Mesothelial cell of epicardium (in vitro differentiated cells): ENCODE measurements at places on chromosomes 4 and X. TPM values are rescaled to one million over a fixed set of nuclear protein-coding genes. Genes with fewer than 3 reads are reported as not detected.

NXF2B gene
- not detected in 3 replicates for total RNA-seq

GSPT2 gene
- 14.9 to 15.9 TPM (median 15.6 TPM) in 3 replicates for total RNA-seq

RCHY1 gene
- 40.5 to 44.6 TPM (median 42.9 TPM) in 3 replicates for total RNA-seq

KIAA1210 gene
- 0.50 to 0.82 TPM (median 0.56 TPM) in 3 replicates for total RNA-seq

PDCL2 gene
- not detected in 3 replicates for total RNA-seq

ARX gene
- total RNA-seq = not detected in 3 replicates

AFP gene
- total RNA-seq = 0.25 to 4.3 TPM (median 0.31 TPM) in 3 replicates

DNA sequence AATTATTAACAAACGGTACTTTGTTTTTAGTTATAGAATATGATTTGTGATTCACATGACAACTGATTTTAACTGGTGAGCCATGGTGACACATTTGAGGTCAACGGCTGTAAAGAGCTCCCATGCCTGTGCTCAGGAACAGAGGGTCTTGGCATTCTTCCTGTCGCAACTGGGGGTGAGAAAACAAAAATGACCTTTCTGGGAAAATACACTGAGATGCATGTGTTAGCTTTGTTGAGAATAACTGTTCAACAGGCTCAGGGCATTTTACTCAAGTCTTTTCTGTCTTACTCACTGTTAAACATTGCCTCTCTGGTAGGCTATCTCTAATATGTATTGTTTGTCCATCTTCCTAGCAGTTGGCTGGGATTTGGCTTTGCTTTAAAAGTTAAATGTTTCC lies 57.1 kb upstream of the HPGD start:
- no peak for DNase-seq

DNA sequence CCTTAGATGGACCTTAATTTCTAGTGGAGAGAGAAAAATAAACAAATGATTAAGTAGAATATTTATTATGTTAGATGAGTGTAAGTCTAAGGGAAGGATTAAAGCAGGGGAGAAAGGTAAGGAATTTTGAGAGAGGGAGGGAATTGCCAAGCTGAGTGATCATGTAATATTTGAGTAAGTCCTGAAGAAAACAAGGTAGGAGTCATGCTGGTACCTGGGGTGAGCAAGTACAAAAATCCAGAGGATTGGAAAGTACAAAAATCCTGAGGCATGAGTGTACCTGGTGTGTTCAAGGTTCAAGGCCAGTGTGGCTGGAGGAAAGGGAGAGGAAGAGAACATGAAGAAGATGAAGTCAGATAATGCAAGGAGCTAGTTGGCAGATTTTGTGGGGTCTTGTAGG lies 87.2 kb upstream of the MYOZ2 start:
- no peak for DNase-seq

GRCh38 chr4:150769248-150769647 lies 187.3 kb downstream of the MAB21L2 start:
- DNase-seq = no peak

GRCh38 chrX:40030205-40030604 lies 67.6 kb downstream of the BCOR start:
- DNase-seq = no peak

DNA sequence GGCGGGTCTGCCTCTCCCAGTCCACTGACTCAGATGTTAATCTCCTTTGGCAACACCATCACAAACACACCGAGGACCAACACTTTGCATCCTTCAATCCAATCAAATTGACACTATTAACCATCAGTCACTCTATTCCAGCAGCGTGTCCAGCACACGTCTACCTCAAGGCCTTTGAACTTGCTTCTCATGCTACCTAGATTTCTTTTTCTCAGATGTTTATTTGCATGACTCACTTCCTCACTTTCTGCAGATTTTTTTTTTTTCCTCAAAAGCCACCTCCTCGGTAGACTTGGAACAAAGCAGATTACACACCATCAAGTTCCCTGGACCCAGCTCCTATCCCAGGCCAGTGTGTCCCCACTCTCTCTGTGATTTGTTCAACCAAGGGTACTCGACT lies 49.5 kb downstream of the SUPT20HL2 start:
- DNase-seq = no peak

GRCh38 chrX:120763269-120763668 lies 112.4 kb downstream of the CT47B1 start:
- no peak for DNase-seq

DNA sequence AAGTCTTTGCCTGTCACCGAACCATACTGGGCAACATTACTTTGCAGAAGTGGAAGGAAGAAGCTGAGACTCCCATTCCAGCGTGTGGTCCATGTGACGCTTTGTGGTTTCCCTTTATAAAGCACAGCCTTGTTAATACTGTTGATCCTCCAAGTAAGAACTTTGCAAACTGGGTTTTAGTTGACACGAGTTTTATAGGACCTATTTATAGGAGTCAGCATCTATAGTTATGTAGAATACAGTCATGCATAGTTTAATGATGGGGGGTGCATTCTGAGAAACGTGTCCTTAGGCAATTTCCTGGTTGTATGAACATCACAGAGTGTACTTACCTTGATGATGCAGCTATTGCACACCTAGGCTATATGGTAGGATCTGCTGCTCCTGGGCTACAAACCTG lies 1879.4 kb upstream of the TENM3 start:
- no peak for DNase-seq

DNA sequence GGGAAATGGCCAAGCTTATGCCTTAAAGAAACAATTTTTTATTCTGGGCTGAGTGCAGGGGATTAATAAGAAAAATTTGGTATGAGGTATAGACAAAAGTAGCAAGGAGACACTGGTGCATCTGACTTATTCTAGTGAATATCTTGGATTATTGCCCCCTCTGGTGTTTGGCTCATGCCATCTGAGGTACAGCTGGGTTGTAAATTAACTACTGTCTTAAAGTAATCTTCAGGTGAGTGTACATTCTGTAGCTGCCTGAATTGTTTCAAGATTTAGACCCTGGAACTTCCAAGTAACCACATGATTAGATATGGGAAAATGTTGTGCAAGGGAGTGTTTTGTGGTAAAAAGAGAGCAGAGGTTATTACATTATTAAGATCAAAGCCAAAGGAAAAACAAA lies 988.7 kb downstream of the FAM133A start:
- no peak for DNase-seq

- no peak for DNase-seq
Measured at GRCh38 chr4:18234108-18234507, 212.6 kb upstream of the LCORL start.

DNA sequence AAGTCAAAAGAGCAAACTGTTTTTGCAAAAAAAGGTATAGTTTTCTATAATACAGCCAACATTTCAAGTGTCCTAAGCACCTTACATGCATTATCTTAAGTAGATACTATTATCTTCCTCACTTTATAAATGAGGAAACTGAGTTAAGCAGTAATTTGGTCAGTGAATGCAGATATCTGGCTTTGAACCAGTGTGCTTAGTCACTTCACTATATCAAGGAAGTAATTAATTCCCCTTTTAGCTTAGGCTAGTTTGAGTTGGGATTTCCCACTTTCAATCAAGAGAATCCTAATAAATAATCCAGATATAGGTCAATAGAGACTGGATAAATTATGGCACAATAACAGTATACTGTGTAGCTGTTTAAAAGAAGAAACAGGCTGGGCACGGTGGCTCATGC lies 14.8 kb downstream of the SPINK2 start:
- no peak for DNase-seq

GRCh38 chr4:168421671-168422070 lies 58.6 kb downstream of the DDX60L start:
- DNase-seq = no peak

GRCh38 chr4:2253160-2254084 lies 8.5 kb downstream of the MXD4 start:
- peak; percentile 15 for DNase-seq

DNA sequence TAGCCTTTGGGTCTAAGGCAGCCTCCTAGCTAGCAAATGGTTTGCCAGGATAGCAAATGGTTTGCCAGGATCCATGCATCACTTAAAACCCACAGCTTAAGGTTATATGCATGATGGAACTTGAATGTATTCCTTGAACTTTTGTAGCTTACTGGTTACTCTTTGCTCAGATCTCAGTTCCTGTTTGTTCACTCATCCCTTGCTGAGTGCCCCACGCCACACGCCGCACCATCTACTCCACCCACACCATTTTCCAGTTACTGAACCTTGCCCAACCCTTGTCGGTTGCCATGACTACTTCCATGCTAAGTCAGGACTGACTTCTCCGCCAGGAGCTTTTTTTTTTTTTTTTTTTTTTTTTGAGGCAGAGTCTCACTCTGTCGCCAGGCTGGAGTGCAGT lies 29.5 kb upstream of the XIAP start:
- DNase-seq = no peak

DNA sequence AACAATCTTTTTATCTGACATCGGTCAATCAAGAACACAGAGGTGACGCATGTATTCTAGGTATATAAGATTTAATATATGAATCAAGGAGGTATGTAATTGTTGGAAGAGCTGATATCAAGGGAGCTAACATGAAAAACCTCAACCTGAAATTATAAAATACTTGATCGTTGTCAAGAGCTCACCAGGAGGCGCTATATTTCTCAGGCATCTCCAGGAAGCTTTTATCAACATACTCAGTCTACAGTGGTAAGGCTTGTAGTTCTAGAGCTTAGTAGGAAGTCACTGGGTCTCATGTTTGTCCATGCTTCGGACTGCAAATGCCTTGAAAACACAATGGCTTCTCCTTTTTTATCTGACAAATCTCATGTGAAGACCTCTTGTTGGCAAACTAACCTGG lies 156.1 kb downstream of the GRXCR1 start:
- DNase-seq = no peak

GRCh38 chr4:15455290-15455689 lies 14.4 kb upstream of the CC2D2A start:
- no peak for DNase-seq

GRCh38 chr4:29243851-29244250 lies 1476.3 kb upstream of the PCDH7 start:
- no peak for DNase-seq

DNA sequence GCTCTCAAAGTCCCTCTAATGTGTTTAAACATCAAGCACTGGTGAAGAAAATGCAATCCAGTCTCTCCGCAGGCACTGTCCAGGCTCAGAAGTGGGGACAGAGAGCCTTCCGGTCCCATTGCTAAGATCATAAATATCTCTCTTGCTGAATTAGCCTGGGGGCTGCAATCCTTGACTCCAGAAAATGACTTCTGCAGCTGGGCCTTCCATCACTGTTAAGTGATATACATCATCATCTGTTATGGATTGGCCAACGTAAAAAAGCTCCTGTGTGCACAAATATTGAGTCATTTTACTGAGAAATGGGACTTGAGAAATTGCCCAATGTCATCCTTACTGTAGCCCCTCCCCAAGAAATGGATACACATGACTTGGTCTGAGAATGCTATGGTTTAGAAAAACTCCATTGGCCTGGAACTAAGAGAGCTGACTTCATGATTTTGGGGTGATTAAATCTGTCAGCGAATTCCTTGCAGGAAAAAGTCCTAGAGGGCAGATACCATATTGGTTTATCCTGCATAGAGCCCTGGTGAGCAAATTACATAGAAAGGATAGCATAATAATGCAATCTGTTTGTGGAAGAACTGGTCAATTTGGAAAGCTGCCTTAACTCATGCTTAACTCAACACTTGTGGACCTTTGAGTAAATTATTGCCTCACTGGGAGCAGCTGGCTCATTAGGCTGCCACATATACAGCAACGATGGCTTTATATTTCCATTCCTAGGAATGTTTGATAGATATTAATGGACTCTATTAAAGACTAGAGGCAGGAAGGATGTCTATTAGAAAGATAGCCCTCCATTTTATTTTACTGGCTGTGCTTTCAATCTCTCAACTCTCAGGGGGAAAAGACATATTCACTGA lies 346.1 kb downstream of the GBA3 start:
- DNase-seq = no peak
